Chondrocyte (in vitro differentiated cells): ENCODE measurements at places on chromosomes 3 and 15. TPM values are rescaled to one million over a fixed set of nuclear protein-coding genes. Genes with fewer than 3 reads are reported as not detected.

DNA sequence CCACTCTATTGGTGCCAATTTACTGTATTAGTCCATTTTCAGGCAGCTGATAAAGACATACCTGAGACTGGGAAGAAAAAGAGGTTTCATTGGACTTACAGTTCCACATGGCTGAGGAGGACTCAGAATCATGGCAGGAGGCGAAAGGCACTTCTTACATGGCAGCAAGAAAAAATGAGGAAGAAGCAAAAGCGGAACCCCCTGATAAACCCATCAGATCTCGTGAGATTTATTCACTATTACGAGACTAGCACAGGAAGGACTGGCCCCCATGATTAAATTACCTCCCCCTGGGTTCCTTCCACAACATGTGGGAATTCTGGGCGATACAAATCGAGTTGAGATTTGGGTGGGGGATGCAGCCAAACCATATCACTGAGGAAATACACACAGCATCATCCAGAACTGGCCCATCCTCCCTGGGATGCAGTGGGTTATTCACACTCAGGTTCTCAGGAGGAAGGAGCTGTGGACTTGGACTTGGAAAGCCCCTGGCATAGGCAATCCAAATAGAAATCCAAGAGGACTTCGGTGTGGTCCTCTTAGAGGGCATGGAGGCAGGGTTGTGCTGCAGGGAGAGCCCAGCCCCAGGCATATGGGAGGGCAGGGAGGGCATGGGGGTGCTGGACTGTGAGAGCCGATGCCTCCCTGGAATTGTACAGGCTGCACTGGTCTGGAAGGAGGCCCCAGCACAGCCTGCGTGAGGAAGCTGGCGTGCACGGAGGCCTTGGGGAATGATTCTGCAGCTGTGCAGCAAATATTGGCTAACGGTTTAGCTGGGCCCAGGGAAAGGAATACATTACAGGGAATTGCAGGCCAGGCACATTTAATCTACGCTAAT, 62.9 kb downstream of the EFCAB12 start:
- no peak overlapping the region for H3K4me3 ChIP-seq
- no peaks in the 10 kb centered on the region for H3K4me1 ChIP-seq
- no peak overlapping the region for H3K27ac ChIP-seq
- no peaks in the 10 kb centered on the region for H3K36me3 ChIP-seq
- H3K27me3 ChIP-seq = peaks cover 3% of the 10 kb centered on the region
- peak; percentile 55 for DNase-seq

- DNase-seq = no peak
- H3K4me3 ChIP-seq = no peak overlapping the region
- no peak overlapping the region for H3K27ac ChIP-seq
Observed at GRCh38 chr3:182121401-182121800, 409.7 kb downstream of the SOX2 start.

DNA sequence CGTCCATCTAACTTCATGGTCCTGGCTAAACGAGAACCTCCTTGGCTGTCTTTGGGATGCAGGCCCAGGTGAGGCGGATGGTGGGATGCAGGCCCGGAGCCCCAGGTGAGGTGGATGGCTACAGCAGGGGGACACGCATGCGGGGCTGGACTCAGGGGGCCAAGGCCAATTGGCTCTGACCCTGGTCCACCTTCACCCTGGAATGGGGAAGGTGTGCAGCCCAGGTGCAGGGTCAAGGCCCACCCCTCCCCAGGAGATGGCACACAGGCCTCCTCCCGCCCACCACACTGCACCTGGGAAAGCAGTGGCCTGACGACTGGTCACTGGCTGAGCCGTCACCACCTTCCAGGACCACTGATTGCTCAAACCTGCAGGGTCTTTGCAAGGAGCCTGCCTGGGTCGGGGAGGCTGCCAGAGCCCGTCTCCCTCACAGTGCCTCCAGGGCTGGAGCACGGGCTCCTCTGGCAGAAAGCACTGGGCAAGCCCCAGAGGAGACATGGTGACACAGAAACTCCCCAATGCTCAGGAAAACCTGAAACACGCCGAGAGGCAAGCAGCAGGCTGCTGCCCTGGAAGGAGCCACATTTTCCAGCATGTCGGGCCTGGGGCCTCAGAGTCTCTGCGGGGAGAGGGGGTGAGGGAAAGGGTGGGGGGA, 159.6 kb downstream of the LRRK1 start:
- DNase-seq = no peak
- no peaks in the 10 kb centered on the region for H3K4me1 ChIP-seq
- peaks cover 3% of the 10 kb centered on the region for H3K27me3 ChIP-seq
- H3K27ac ChIP-seq = no peak overlapping the region
- H3K4me3 ChIP-seq = no peak overlapping the region

GRCh38 chr3:36926292-36926897, 18.5 kb downstream of the TRANK1 start:
- H3K36me3 ChIP-seq = peaks cover 5% of the 10 kb centered on the region
- H3K4me3 ChIP-seq = no peak overlapping the region
- H3K27me3 ChIP-seq = no peaks in the 10 kb centered on the region
- H3K27ac ChIP-seq = no peak overlapping the region
- peaks cover 8% of the 10 kb centered on the region for H3K4me1 ChIP-seq

DNA sequence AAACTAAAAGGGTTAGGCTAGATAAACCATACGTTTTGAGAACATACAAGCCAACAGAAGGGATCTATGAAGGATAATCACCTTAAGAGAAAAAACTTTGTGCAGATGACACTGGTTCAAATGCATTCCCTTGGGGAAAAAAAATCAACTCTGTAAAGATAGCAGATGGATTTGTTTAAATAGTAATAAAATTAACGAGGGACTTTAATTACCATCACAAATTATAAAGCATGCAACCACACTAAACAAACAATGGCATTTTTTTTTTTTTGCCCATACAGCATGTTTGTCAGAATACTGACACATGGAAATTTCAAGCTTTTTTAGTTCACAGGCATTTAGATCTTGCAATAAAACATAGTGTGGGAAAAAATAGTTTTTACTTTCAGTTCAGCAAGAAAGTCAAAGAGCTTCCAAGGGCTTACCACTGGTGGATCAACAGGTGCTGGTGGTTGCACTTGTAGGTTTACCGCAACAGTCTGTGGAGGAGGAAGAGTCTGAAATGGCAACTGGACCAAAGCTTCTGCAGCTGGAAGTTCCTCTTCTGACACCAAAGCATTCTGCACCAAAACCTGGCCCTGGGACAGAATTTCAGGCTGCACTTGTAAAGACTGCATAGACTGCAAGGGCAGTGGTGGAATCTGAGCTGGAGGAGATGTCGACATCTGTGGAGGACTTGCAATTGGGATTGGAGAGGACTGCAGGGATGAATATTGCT, 53.1 kb downstream of the PHC3 start:
- DNase-seq = no peak
- peaks cover 15% of the 10 kb centered on the region for H3K36me3 ChIP-seq
- H3K27ac ChIP-seq = peak overlapping the region; percentile 76
- peaks cover 20% of the 10 kb centered on the region for H3K4me1 ChIP-seq
- no peaks in the 10 kb centered on the region for H3K27me3 ChIP-seq

- no peak overlapping the region for H3K4me3 ChIP-seq
- H3K4me1 ChIP-seq = peaks cover 13% of the 10 kb centered on the region
- H3K36me3 ChIP-seq = no peaks in the 10 kb centered on the region
- DNase-seq = peak; percentile 40
- H3K27me3 ChIP-seq = no peaks in the 10 kb centered on the region
Observed at GRCh38 chr3:126540951-126541627, 17.1 kb downstream of the CHST13 start.

DNA sequence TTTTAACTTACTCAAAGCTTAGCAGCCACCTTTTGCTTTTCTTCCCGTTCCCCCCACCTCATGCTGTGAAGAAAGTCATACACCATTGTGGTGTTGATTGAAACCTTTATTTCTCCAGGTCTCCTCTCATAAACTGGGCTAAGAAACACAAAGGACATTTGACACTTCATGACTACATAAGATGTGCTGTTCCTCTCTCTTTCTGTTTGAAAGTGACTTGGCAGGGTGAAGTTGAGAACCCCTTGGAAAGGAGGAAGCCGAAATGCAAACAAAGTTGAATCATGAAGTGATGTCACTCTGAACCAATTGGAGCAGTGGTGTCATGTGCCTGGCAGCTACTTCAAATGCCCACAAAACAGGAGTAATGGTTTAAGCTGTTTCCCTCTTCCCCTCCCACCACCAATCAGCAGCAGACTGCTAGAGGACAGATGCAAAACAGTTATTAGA, 174.7 kb downstream of the IGF1R start:
- H3K36me3 ChIP-seq = no peaks in the 10 kb centered on the region
- no peak for DNase-seq
- H3K27ac ChIP-seq = peak overlapping the region; percentile 64

GRCh38 chr15:69610277-69610676, 157.7 kb downstream of the RPLP1 start:
- DNase-seq = no peak
- no peak overlapping the region for H3K4me3 ChIP-seq
- peaks cover 32% of the 10 kb centered on the region for H3K27me3 ChIP-seq

DNA sequence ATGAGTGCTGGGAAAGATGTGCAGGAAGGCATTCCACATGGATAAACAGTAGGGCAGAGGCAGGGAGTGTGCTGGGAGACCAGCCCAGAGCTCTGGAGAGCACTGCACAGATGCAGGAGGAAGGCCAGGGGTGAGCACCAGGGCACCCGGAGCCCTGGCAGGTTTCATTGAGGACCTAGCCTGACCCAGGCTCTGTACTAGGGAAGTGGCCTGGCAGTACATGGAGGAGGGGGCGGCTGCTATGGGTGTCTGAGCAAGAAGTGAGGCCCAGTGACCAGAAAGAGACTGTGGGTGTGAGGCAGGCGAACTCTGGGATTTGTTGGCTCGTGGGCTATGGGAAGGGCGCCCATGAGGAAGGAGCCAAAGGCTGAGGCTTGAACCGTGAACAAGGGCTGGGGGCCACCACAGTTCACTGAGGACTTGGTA, 139.1 kb downstream of the DNAJB8 start:
- no peaks in the 10 kb centered on the region for H3K4me1 ChIP-seq
- no peaks in the 10 kb centered on the region for H3K27me3 ChIP-seq
- no peak overlapping the region for H3K27ac ChIP-seq
- no peaks in the 10 kb centered on the region for H3K36me3 ChIP-seq
- no peak for DNase-seq

DNA sequence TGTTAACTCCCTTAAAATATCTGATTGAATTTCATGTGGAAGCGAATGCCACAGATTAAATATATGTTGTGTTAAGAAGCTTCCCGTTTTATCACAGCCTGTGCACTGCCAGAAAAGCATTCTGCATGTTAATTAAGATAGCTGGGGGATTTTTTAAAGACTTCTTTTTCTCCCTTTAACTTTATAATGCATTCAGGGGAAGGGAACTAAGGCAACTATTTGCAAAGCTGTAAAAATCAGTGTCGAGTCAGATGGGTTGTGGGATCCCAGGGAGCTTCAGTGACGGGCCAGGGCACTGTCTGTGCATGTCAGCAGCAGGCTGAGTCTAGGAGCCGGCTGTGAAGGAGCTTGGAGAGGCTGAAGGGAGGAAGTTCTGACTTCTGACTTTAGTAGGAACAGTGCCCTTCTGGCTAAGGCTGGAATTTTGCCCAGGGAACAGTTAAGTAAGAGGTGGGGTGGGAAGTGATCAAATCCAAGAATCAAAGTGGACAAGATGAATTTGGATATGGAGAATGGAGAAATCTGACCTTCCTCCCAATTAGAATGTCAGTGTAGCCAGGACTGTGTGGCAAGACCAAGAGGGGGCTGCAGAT, 77.7 kb downstream of the ABHD5 start:
- peaks cover 44% of the 10 kb centered on the region for H3K4me1 ChIP-seq
- H3K27me3 ChIP-seq = no peaks in the 10 kb centered on the region
- no peak overlapping the region for H3K4me3 ChIP-seq
- no peak overlapping the region for H3K27ac ChIP-seq
- no peak for DNase-seq

GRCh38 chr3:79285380-79285779, 482.4 kb downstream of the ROBO1 start:
- no peak for DNase-seq
- no peaks in the 10 kb centered on the region for H3K27me3 ChIP-seq
- H3K27ac ChIP-seq = no peak overlapping the region
- H3K4me3 ChIP-seq = no peak overlapping the region

GRCh38 chr3:133663569-133664313, 2.0 kb upstream of the TOPBP1 start:
- no peak overlapping the region for H3K27ac ChIP-seq
- peaks cover 38% of the 10 kb centered on the region for H3K4me1 ChIP-seq
- H3K4me3 ChIP-seq = peak overlapping the region; percentile 9
- no peaks in the 10 kb centered on the region for H3K27me3 ChIP-seq

DNA sequence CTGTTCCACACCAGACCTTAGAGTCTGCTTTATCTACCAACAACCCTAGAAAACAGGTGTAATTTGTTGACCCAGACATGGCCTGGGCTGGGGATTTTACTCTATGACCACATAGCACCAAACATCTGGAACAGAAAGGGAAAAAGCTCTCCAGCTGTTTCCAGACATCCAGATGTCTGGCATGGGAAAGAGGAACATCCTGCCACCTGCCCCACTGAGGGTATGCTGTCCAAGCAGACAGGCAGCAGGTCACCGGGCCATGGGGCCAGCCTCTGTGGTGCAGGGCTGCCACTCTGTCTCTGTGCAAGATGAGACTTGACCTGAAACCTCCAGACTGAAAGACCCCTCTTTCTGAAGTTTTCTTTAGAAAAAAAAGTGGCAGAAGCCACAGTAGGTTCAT, 359.3 kb upstream of the ICE2 start:
- no peak overlapping the region for H3K4me3 ChIP-seq
- no peak overlapping the region for H3K27ac ChIP-seq
- no peak for DNase-seq
- no peaks in the 10 kb centered on the region for H3K4me1 ChIP-seq

DNA sequence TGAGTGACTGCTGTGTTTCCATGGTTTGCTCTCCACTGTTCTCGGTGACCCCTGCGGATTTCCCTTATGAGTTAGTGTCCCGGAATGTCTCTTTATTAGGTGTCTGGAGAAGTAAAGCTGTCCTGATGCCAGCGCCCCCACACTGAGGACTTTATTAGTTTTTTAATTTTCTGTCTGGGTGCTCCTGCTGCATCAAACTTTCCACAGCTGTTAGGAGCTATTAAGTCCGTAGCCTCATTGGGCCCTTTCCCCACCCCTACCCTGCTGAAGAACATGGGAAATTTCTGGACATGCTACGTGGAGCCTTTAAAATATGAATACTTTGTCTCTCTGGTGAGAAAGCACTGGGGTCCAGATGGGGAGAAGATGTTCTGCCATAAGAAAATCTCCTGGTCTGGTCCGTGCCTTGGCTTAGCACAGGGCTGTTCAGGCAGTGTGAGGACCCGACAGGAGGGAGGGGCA, 161.7 kb upstream of the HES1 start:
- peaks cover 2% of the 10 kb centered on the region for H3K36me3 ChIP-seq
- H3K27me3 ChIP-seq = peaks cover 3% of the 10 kb centered on the region
- H3K4me3 ChIP-seq = peak overlapping the region; percentile 40
- peak overlapping the region; percentile 91 for H3K27ac ChIP-seq

GRCh38 chr3:25150199-25150598, 277.9 kb upstream of the RARB start:
- no peaks in the 10 kb centered on the region for H3K27me3 ChIP-seq
- no peak for DNase-seq
- no peaks in the 10 kb centered on the region for H3K36me3 ChIP-seq

- peaks cover 45% of the 10 kb centered on the region for H3K4me1 ChIP-seq
- no peak for DNase-seq
- no peaks in the 10 kb centered on the region for H3K27me3 ChIP-seq
- H3K4me3 ChIP-seq = no peak overlapping the region
- no peaks in the 10 kb centered on the region for H3K36me3 ChIP-seq
- H3K27ac ChIP-seq = no peak overlapping the region
Observed at GRCh38 chr15:49438962-49439631, 16.1 kb downstream of the FGF7 start.

Gene CCK
- total RNA-seq = not detected in 3 replicates

Gene ZNF385D
- 1.1 to 22.3 TPM (median 1.2 TPM) in 3 replicates for total RNA-seq

Gene ADCY5
- total RNA-seq = 8.0 to 28.6 TPM (median 10.5 TPM) in 3 replicates

Gene GOLGA8K
- 1.3 to 2.0 TPM (median 1.7 TPM) in 3 replicates for total RNA-seq

Gene ROPN1
- not detected in 3 replicates for total RNA-seq

Gene CHRNA3
- 0.29 TPM in 1 of 3 replicates, not detected in the others for total RNA-seq

Gene FOXB1
- total RNA-seq = not detected in 3 replicates
